ENCODE measurements at places on chromosomes 12 and 14.

GRCh38 chr14:100581228-100582145 is 5.7 kb downstream of the BEGAIN start:
- DNase-seq: no peak

GRCh38 chr14:94341656-94342333 is 18.7 kb upstream of the SERPINA6 start:
- DNase-seq: no peak

- no peak for DNase-seq
These were observed 55.2 kb downstream of the SPTB start for GRCh38 chr14:64824471-64824870.

DNA sequence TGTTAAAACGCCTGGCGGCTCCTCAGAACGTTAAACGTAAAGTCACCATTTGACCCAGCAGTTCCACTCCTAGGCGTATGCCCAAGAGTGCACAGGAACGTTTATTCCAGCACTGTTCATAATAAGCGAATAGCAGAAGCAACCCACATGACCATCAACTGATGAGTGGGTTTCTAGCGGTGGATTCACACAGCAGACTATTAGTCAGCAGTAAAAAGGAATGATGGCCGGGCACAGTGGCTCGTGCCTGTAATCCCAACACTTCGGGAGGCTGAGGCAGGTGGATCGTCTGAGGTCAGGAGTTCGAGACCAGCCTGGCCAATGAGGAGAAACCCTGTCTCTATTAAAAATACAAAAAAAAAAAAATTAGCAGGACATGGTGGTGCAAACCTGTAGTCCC is 22.4 kb upstream of the FBRSL1 start:
- DNase-seq: no peak

DNA sequence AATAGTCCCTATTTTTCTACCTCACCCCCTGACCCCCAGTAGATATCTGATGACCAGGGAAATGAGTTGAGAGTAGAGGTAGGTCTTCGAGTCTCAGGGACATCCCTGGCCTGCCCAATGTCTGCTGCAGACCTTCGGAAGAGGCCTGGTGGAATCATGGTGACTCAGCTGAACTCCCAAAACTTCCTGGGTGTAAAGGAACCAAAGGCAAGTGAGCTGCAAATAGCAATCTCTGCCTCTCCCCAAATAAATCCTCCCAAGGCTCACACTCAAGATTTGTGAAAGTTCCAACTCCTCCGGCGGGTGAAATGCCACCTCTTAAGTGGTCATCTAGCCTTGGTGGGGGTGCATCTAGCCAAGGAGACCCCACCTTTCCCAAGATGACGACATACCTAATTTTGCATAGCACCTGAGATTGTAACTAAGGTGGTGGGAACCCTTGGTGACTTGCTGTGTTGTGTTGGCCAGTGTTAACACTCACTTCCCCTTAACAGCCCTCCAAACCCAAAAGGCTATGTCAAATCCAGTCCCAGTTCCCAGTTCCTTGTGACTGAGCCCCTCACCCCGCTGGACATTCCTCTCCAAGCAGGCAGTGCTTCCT is 6.3 kb downstream of the ZFP36L1 start:
- no peak for DNase-seq

DNA sequence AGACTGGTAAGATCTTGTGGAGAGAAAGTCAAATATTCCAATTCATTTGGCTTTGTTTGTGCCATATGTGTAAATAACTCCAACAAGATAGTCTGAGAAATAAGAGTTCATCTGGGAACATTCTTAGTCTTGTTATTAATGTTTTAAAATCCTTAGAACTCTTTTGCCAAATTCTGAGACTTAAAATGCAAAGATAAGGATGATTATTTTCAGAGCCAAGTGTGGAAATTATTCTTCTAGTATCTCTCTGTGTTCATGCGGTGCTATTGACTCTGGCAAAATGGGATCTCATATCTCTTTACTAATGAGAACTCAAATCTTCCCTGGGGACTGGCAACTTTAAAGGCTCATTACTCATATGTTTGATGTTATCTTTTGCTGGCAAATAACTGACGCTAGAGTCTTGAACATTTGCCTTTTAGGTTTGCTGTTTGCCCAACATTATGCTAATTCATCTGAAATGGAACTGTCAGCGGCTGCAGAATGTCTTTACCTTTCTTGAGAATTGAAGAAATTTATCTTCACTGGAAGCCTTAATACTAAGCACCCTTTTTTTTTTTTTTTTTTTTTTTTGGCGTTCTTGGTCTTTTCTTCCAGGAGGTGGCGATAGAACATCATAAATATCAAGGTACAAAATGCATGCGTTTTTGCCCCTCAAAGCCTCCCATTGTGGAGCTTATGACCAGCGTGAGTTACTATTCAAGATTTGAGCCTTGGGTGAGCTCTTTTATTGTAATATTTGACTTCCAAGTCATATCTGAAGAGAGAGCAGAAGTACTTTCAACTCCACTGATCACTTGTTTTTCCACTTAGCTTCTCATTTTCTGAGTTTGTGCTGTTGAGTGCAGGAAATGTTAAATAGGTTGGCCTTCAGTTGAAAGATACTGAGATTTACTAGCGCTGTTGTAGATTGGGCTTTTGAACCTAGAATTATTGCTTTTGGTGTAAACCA is 86.5 kb downstream of the CAND1 start:
- no peak for DNase-seq

- DNase-seq: no peak
These were observed 12.2 kb upstream of the BDKRB1 start for GRCh38 chr14:96243785-96244184.

- DNase-seq: no peak
These were observed 27.4 kb downstream of the PTPN11 start for GRCh38 chr12:112446008-112446725.

DNA sequence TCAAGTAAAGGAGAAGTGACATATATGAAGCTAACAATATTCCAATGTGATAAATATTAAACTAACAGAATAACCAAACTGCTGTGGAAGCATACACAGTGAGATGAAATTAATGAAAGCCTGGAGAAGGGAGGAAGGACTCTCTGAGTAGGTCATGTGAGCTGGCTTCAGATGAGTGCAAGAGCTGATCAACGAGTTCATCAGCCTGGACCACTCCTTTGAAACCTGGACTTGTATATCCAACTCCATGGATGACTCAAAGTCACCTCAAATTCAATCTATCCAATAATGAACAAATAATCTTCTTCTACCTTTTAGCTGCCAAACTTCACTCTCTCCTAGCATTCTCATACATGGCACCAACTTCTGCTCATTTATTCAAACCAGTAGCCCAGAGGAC is 246.1 kb downstream of the SSPN start:
- no peak for DNase-seq

DNA sequence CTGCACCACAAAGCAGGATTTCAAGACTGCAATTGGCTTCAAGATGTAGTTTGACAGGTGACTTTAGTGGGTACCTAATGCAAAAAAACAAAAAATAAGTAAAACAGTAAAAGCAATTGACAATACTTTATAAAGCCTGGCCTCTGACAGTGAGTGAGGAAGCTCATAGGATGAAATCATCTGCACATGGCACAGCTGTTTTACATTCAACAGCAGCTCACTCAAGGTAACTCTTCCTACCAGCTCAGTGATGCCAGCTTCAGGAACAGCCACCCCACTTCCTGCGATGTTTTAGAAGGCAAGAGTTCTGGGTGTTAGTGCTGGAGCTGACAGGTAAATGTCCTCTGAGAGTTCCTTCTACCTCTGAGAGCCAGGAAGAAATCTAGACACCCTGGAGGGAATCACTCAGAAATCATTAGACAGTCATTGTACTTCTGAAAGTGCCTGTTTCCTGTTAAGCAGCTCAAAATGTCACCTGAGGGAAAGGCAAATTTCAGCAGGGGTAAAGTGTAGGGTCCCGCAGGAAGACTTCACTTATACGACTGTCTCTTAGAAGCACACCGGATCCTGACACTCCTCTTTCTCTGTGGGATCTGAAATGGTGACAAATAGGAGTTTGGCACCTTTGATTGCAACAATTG is 99.9 kb downstream of the FOXN3 start:
- DNase-seq: no peak

DNA sequence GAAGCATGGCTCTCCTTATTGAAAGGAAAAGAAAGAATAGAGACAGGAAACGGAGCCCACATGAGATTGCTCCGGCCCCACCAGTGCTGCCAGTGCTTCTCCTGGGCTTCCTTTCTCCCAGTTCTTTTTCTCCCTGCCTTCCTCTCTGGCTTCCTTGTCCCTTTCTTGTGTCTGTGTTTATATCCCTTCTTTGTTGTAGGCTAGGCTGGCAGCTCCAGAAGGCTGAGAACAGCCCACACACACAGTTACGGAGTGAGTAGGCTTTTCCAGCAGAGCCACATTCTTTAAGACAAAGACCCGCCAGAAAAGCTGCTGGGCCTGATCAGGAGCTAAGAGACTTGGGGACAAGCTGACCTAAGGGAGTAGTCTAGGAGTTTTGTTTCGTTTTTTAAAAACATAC is 13.0 kb downstream of the CIPC start:
- no peak for DNase-seq

DNA sequence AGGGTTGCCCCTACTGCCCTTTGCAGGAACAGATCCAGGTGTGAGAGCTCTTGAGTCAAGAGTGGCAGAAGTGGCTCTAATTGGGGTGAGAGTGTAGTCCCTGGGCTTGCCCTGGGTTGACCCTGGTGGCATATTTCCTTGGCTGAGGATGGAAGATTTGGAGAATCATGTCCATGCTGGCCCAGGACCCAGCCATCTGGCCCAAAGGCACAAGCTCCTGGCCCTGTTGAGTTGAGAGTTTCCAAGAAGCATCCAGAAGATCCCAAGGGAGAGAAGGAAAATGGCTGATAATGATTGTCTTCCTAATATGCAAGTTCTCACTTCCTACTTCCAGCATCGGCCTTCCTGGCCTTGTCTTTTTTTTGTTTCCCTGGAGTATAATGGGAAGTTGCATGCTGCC is 55.5 kb upstream of the SRSF5 start:
- no peak for DNase-seq

DNA sequence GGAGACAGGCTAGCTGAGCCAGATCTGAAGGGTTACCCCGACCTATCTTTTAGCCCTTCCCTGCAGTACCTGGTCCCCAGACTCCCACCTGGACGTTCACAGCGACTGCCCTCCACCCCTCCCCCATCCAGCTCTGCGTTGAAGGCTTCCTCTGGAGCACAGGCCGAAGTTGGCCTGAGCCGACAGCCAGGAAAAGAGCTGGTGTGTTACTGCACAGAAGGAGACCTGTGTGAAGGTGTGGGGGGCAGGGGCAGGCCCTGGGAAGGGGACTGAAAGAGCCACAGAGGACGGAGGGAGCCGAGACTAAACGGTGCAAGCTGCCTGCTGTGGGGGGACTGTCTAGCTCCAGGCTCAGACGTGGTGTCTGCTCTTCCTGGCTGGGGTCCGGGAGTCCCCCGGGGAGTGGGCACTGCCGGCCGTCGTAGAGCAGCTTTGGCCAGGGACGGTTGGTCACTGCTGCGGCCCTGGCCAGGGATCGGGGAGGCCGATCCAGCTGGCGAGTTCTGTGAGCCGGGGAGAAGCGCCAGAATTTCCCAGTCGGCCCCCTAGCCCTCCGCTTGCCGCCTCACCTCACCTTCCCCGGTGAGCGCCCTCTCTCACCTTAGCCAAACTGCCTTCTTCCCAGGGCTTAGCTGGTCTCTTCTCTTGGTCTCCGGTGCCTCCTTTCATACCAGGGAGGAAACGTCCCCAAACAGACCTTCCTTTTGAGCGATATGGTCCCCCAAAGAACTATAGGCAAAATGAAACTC is 899 bp upstream of the COL2A1 start:
- no peak for DNase-seq

GRCh38 chr12:26666286-26666685 is 166.7 kb downstream of the ITPR2 start:
- DNase-seq: no peak

DNA sequence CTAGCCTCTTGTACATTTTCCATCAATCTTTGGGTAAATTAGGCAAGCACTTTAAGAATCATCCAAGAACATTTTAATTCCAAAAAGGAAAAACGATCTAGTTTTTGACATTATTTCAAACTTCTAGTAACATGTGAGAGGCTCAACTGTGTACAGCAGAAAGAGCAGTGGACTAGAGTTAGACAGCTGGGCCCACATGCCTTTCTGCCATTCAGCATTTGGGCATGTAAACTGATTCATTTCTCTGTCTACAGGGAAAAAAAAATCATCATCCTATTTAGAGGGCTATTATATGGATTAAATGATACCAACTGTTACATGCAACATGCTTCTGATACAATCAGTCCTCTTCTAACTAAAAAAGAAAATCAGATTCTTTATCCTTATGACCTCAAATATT is 17.7 kb downstream of the ATP2B1 start:
- no peak for DNase-seq

DNA sequence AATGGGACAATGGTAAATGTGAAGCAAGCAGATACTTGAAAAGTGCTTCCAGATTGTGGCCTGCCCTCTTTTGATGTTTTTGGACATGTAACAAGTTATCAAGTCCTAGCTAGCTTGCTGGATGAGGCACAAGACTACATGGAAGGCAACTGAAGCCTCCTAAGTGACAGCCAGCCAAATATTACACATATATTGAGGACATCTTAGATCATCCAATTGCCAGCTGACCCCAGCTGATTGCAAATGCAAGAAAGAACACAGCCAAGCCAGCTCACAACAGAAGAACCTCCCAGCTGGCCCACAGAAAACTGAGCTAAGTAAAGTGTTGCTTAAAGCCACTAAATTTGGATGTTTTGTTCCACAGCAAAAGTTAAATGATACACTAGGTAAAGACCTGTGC is 156.9 kb downstream of the SRGAP1 start:
- DNase-seq: no peak

- no peak for DNase-seq
These were observed 22.9 kb upstream of the BCDIN3D start for GRCh38 chr12:49865782-49866135.

- no peak for DNase-seq
These were observed 58.5 kb downstream of the NUAK1 start for GRCh38 chr12:106080041-106080790.

DNA sequence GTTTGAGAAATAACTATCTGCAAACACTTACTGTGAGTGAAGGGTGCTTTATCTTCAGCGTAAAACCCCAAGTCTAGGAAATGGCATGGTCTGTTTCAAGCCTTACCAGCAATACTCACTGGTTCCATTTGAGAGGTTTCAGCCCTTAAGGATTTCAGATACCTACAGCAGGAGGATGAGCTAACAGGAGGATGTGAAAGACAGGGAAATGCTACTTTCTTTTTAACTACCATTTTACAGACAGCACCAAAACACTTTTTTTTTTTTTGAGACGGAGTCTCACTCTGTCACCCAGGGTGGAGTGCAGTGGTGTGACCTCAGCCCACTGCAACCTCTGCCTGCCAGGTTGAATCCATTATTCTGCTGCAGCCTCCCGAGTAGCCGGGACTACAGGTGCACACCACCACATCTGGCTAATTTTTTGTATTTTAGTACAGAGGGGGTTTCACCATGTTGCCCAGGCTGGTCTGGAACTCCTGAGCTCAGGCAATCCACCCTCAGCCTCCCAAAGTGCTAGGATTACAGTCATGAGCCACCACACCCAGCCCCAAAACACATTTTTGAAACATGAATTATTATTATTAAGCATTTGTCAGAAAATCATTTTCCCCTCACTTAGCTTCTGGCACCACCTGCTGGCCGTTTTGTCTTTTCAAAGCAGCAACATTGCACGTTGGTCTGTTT is 4.6 kb downstream of the MTRFR start:
- peak; percentile 36 for DNase-seq

Data from stimulated activated CD8-positive, alpha-beta memory T cell treated with anti-CD3 and anti-CD28 coated beads, Interleukin-4, amount 100 ng/mL, for 4 hours (primary cell).